Stimulated activated CD4-positive, alpha-beta T cell treated with anti-CD3 and anti-CD28 coated beads, TNF-alpha, amount 100 ng/mL, for 1 hour (primary cell): ENCODE measurements at places on chromosomes 1 and 21.

- no peak for DNase-seq
These were observed 10.7 kb downstream of the ABCG1 start for GRCh38 chr21:42229676-42230075.

DNA sequence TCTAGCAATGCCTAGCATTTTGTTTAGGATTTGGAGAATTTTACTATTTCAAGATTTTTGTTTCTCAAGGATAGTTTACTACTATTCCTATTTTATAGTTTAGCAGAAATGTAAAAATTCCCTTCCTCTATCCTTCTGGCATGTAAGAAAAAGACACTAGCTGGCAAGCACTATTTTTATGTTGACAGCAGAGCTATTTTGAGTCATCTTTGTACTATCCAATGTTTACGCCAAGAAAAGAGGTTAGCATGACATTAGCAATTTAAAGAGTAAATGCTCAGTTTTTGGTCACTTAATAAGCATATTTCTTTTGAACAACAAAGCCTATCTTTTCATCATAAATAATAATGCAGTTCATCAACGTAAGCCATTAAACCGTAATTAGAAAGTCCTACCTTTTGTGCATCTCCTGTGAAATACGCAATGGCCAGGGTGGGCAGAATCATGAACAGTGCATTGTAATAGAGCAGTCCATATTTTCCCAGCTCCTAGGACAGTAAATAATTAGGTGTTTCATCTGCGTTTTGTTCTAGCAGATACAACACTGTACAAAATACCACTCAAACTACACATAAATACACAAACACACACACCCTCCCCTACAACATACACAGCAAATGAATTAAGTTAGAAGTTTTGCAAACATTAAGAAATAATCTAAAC, 12.0 kb downstream of the SLC35D1 start:
- DNase-seq, result no peak

DNA sequence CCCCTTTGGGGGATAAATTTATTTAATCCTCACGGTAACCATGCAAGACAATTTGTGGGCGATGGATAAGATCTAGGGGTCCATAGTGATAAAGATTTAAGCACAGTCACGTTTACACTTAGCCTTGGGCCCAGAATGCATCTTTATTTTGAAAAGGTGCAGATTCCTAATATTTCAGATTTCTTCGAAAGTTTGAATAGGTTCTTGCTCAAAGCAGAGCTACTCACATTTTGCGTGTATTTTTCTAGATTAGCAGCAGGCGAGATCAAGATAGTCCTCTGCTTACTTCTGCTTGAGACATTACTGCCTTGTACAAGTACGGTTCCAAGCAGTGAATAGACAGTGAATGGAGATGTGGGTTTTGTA, 647 bp downstream of the TSEN15 start:
- DNase-seq, result no peak

DNA sequence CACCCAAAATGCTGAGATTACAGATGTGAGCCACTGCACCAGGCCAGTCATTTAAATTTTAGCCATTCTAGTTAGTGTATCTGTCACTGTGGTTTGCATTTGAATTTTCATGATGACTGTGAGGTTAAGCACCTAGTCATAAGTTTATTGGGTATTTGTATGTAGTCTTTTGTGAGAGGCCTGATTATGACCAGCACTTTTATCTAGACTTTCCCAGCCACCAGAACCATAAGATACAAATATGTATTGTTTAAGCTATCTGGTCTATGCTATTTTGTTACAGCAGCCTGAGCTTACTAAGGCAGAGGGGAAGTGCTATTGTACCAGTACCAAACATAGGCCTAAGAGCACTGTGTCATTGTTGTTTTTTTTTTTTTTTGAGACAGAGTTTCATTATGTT, 19.9 kb upstream of the DNAJC6 start:
- DNase-seq, result no peak

DNA sequence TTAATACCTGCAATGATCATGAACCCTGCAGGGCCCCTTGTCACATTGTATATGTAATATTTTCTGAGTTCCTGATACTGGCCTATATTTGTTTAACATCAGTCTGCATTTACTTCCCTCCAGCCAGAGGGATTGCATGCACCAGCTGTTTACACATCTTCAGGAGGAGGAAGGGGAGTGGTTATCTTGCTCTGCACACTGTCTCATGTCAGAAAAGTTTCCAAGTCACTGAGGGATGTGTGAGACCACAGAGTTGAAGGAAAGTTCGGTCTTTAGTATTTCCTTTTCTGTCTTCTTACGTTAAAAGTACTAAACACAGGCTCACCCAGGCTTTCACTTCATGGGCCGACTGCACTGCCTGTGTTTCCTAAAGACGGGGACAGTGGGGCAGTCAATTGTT, 574.1 kb downstream of the LMO4 start:
- DNase-seq, result no peak

DNA sequence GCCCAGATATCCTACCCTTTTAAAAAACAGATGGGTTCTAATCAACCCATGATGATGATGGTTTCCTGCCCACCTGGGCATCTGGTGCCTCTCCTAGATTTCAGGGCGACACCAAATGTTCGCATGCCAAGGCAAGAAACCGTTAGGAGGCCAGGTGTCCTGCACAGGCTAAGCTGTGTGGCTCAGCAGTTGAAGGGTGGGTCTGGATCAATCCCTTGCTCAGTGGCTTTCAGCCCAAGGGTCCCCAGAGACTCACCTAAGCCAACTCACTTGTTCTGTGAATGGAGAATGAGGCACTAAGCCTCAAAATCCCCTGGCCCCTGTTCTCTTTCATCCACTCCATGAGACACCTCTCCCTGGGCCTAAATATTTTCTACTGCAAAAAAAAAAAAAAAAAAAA, 169.1 kb upstream of the EDN2 start:
- no peak for DNase-seq

DNA sequence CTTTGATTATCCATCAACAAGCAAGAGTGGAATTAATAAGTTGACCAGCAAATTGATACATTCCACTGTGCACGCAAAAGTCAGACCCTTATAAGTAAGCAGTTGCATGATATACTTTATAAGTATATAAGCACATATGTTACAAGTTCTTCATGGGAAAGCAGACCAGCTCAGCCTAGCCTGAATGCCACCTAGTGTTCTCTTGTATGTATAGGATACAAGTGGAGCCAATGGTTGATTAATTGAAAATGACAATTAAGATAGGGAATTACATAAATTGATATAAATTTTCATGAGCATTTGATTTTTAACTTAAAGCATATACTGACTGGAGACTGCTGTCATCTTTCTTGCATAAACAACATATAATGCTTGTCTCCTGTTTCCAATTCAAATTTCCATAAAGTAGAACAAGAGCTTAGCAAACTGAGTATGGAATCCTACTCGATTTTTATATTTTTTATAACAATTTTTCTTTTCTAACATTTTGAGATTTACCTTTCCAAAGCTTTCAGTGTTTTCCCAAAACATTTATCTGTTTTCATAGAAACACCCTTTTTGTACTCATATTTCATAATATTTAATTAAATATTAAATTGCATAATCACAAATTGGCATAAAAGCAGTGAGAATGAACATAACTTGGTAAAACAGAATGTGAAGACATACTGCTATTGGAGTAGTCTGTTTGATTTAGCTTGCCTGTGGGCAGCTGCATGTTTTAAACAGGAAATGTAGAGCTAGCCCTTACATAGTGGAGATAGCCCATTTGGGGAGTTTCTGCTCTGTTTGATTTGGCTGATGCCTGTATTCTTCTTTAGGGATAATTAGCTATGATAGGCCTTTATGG, 62.8 kb downstream of the MAGI3 start:
- DNase-seq, result no peak

DNA sequence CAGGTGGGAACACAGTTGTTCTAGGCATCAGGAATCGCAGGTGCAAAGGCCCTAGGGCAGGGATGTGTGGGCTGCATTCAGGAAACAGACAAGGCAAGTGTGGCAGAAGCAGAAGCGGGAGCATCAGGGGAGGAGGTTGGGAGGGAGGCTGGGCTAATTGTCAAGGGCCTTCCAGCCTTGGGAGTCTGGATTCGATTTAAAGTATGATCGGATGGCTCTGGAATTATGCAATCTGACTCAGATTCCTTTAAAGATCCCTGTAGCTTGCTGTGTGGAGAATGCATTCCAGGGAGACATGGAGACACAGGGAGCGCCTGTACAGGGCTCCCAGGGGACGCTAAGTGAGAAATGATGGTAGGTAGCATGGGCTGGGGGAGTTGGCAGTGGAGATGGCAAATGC, 86.5 kb downstream of the LACTBL1 start:
- DNase-seq, result no peak

- no peak for DNase-seq
These were observed 26.6 kb downstream of the ZFYVE9 start for GRCh38 chr1:52168373-52169080.

DNA sequence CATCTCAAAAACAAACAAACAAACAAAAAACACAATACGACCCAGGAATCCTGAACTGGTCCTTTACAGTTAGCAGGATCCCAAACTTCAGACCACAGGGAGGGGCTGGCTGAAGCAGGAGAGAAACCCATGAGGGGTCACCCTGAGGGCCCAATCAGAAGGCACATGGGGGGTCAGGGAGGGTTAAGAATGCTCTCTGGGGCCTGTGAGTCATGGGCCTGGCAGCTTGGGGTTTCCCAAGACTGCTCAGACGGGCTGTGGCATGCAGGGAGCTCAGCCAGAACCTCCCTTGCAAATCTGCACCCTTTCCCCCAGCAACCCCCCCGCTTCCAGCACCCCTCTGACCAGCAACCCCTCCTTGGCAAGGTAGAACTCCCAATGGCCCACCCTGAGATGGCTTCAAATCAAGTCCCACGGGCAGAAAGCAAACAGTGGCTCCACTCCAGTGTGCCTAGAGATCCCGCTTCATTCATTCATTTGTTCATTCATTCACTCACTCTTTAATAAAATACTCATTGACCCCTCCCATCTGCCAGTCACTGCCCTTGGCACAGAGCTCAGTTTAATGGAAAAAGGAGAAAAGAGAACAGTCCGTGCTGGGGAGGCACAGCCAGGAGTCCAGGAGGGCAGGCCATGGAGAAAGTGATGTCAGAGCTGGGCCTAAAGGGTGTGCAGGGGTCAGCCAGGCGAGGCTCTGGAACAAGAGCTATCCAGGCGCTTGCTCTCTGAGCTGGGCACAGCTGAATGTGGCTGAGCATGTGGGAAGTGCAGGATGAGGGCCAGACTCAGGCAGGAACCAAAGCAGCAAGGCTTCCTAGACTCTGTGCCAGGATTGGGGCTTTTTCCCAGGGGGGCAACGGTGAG, 8.2 kb downstream of the UQCRHL start:
- no peak for DNase-seq

DNA sequence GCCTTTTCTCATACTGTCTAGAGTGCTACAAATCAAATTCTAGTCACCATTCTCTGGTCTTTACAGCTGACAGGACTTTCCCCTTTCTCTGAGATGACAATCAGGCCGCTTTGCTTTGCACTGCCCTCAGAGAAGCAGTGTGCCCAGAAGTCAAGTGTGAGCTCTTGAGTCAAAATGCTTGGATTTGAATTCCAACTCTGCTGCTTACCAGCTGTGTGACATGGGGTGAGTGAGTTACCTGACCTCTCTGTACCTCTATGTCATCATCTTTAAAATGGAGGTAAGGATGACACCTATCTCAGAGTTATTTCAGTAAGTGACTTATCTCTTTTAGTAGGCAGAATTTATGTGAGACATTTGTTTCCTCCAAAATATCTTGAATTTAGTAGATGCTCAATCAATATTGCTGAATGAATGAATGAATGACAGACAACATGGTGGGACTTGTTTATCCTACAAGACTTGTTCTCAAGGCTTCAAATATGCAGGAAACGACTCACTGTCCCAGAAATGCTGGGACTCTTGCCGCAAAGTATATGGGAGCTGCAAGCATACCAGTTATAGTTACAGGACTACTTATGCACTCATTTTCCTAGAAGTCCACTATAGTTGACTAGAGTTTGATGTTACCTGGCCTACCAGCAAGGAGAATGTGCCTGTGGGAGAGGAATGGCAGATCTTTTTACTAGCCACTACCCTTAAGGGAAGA, 38.1 kb upstream of the A3GALT2 start:
- no peak for DNase-seq

DNA sequence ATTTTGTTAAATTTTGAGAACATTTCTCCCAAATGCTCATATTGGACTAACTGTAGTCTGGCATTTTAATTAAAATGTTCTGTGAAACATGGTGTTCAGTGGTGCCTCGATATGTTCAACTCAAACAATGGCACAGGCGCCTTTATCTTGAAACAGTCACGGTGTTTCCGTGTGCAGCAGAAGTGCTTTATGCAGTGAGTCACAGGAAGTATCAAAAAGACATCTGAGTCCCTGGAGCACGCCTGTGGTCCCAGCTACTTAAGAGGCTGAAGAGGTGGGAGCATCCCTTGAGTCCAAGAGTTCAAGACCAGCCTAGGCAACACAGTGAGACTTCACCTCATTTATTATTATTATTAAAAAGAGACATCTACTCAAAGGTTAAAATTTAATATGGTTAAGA, 52.2 kb downstream of the GREM2 start:
- DNase-seq, result no peak

GRCh38 chr1:46175243-46175642, 356 bp downstream of the TSPAN1 start:
- no peak for DNase-seq

GRCh38 chr1:18486195-18486594, 5.5 kb downstream of the KLHDC7A start:
- no peak for DNase-seq

DNA sequence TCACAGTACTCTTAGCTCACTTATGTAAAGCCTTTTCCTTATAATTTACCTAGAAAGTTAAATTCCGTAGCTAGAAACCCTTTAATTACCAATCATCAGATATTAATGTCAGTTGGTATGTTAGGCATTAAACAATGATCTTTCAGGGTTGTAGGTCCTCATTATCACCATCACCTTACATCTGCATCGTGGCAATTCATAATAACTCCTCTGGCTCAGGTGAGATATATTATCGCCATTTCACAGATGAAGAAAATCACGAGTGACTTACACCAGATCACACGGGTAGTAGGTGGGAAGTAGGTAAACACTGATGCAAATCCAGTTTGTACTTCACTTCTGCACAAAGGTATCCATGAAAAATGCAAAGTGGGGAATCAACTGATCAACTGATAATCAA, 639 bp downstream of the NUP133 start:
- no peak for DNase-seq

- no peak for DNase-seq
These were observed at the start of gene PTPRF for GRCh38 chr1:43530483-43531106. Gene PTPRF, plus strand, starts transcription at chr1:43530883. Its CDS starts 14,193 bp downstream, at chr1:43545076.

DNA sequence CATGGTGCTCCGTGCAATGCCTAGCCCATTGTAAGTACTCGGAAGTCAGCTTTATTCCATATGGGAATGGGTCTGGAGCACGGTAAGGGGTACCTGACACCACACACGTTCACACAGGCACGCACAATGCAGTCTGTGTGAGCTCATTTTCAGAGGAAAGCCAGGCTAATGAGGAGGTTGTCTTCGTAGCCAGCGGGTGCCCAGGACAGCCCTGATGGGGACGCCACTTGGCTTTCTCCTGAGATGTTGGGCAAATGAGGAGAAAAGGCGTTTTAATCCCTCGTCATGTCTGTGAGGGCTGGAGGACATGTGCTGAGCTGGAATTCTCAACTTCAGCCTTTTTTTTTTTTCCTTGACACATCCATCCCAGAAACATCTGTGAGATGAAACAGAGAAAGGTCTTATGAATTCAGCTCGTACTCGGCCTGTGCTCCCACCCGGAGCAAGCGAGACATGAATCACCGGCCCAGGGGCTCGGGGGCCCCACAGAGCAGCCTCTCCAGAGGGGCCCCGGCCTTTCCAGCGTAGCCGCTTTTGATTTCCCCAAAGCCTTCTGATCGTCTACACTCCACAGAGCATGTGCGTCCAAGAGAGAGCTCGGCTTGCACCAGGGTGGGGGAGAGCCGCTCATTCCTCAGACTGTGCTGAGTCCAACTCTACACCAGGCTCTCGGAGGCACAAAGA, 125.1 kb downstream of the EPHB2 start:
- DNase-seq, result no peak

GRCh38 chr1:157976888-157977287, 16.6 kb upstream of the KIRREL1 start:
- DNase-seq, result no peak
